ENCODE measurements at places on chromosomes 1 and 21. TPM values are rescaled to one million over a fixed set of nuclear protein-coding genes. Genes with fewer than 3 reads are reported as not detected.

Gene LCE3E
- not detected for total RNA-seq

DNA sequence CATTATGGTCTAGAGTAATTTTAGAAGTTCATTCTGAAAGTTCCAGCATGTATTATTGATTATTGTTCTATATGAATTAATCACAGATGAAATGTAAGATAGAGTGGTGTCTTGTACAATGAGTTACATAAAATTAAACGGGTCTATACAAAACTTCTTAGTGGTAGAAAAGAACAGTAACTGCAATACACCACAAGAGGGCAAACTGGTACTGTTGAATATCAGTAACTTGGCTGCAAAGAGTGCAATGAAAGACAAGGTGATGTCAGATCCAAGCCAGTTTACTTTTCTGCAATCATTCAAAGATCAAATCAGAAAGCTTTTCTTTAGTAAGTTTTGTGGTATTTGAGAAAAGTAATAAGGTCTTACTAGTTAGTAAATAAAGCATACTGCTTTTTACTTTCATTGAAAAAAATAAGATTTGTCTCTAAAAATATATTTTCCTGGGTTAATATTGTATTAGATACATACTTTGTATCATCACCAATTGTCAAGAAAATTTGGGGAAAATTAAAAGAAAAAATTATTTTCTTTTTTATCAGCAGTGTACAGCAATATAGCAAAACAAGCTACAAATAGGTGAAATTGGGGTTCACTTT lies 66.4 kb upstream of the BTG3 start:
- DNase-seq = no peak

DNA sequence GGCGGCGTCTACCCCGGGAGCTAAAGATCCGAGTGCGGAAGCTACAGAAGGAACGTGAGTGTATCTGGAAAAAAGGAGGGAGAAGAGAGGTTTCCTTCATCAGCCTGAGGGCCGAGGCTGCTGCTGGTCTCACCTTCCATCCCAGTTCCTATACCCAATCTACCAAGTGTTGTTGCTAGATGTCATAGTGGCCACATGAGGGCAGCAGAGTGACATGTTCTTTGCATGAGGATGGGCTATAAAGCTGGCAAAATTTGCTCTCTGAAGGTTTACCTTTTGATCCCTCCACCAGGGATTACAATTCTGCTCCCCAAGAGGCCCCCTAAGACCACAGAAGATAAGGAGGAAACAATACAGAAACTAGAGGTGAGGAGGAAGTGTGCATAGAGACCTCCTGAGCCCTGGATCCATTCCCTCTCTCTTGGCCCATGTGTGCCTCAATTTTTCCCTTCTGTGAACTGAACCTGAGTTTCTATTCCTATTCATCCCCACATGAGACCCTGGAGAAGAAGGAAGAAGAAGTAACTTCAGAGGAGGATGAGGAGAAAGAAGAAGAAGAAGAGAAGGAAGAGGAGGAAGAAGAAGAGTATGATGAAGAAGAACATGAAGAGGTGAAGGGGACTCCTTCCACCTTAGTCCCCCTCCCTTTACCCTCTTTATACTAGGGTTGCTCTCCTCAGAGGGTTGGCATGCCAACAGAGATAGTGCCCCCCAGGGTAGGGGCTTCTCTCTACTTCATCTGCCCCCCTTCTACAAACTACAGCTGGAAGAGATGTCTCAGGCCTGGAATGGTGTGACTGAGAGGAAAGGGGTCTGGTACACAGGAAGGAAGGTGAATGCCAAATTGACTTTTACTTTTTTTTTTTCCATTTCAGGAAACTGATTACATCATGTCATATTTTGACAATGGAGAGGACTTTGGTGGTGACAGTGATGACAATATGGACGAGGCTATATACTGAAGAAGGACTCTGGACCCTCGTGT lies 13.3 kb downstream of the POLR3GL start:
- peak; percentile 63 for DNase-seq

DNA sequence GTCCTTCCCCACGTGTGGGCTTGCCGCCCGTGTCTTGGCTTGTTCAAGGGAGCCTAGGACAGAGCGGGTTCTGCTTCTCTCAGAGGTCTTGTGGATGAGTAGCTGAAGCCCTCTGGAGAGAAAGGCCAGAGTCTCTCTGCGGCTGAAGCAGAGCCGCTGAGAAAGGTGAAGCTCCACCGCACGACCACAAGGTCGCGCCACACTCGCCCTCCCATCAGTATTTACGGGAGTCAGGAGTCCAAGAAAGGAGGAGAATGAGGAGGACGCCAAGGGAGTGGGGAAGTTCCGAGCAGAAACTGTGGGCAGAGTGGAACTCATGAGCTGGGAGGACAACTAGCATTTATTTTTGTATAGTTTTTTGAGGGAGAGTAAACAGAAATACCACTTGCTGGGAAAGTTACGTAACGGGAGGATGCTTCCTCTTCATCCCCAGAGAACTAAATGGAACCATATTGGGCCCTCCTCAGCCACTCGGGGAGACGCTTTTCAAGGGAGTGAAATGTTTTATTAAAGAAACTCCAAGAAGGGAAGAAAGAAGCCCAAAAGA lies 51.6 kb upstream of the HAO2 start:
- no peak for DNase-seq

DNA sequence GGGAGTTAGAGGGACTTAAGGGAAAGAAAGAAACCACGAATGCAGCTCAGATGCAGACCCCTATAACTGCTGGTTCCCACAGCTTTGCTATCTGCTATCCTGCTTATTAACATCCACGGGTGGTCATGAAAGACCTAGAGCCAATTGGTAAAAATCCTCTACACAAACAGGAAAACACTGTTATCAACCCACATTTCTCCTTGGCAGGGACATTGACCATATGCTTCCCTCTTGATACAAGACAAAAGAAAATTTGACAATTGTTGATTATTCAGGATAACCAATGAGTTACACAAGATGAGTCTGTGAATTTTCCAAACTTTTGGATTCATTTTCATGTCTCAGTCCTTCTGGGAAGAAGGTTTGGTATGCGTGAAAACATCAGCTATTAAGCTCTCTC lies 90.4 kb downstream of the TIAM1 start:
- DNase-seq = no peak

DNA sequence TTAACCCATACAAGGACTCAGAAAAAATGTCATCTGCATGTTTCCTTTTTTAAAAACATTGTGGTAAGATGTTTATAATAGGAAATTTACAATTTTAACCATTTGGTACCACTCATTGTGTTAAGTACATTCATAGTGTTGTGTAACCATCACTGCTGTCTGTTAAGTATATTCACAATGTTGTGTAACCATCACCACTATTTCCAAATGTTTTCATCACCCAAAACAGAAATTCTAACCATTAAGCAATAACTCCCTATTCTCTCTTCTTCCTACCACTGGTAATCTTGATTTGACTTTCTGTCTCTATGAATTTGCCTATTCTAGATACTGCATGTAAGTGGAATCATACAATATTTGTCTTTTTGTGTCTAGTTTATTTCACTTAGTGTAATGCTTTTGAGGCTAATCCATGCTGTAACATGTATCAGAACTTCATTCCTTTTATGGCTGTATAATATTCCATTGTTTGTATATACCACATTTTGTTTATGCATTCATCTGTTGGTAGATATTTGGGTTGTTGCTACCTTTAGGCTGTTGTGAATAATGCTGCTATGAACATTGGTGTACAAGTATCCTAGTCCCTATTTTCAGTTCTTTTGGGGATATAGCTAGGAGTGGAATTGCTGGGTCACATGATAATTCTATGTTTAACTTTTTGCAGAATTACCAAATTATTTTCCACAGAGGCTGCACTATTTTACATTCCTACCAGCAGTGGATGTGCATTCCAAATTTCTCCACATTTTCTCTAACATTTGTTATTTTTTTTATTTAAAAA lies 14.1 kb downstream of the HIPK1 start:
- DNase-seq = no peak

- no peak for DNase-seq
These were observed 11.8 kb downstream of the PADI4 start for GRCh38 chr1:17319561-17320350.

Measured in psoas muscle (tissue), 8 donors.